Left renal pelvis (tissue), 4 donors: ENCODE measurements at places on chromosomes 2 and 18.

DNA sequence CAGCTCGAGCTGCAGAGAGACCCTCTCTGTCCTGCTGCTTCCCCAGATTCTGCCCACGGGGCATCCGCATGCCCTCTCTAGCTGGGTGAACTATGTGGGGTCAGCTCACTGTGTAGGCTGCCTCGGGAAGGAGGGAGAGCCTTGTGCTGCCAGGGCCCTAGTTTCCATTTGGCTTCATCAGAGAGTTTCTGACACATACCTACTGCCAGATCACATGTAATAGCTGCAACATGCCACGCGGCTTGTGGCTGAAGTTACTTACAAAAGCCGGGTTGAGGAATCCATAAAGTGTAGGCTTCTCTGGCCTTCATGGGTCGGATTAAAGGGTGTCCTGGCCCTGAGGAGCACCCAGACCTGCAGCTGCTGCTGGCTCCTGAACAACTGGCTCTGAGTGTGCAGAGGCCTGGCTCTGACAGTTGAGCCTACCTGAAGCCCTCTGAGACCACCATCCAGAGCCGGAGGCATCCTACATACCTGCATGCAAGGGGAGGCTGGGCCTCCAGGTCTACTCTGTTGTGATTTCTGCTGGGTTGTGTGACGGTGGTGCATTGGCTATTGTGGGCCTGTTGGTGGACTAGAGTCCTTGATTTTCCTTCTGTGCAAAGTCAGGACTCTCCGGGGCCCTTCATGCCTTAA, 130.0 kb downstream of the SH3RF3 start:
- DNase-seq: no peak

DNA sequence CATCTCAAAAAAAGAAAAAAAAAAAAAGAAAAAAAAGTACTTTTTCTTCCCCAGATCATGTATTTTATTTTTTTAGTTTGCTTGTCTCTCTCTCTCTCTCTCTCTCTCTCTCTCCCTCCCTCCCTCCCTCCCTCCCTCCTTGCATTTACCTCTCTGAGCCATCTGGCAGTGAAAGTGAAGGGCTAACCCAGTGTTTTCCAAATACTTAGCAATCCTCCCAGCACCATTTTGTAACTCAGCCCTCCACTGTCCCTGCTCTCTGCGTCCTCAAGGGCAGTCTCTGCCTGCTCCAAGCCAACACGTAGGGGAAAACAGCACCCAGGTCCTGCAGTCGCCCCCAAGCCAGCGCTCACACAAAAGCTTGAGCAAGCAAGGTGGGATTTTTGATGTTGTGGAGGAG, 19.6 kb upstream of the TEX44 start:
- no peak for DNase-seq

GRCh38 chr2:176814740-176815367, 397.7 kb upstream of the HNRNPA3 start:
- no peak for DNase-seq

- DNase-seq: no peak
Measured at GRCh38 chr2:160918906-160919503, 241.2 kb upstream of the TANK start.

- DNase-seq: no peak
Measured at GRCh38 chr18:8507915-8508705, 101.1 kb upstream of the RAB12 start.

DNA sequence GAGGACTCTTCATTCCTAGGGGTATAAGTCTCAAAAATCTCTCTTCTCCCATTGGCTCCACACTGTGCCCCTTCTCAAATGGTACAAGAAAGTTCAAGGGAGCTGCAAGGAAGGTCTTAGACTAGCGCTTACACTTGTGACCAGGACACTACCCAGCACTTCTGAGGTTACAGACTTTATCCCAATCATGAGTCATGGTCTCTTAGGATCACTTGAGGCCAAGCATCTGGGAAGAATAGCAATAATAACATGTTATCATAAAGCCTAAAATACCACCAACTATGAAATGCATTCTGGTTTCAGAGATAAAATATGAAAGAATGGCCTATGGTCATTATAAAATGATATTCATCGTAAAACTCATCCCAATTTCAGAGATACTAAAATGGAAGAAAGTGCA, 309.9 kb upstream of the PKDCC start:
- DNase-seq: no peak
